ENCODE measurements at places on chromosomes 1 and 21.

DNA sequence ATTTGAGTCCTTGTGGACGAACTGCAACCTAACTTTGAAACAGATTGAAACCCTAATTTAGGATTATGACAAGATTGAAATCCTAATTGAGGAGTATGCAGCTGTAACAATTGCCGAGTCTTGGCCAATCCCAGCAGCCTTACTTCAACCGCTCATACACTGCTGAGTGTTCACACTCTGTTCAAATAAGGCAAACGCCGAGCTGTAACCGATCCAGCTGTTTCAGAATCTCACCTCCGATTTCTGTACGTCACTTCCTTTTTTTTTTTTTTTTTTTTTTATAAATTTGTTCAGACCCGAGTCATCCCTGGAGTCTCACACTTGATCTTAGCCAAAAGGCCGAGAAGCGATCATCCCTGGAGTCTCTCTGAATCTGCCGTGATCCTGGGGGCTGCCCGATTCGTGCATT lies 22.3 kb upstream of the ATP5PO start:
- H3K4me1 ChIP-seq = no peaks in the 10 kb centered on the region
- no peak overlapping the region for H3K4me3 ChIP-seq
- DNase-seq = no peak
- H3K27me3 ChIP-seq = no peaks in the 10 kb centered on the region

DNA sequence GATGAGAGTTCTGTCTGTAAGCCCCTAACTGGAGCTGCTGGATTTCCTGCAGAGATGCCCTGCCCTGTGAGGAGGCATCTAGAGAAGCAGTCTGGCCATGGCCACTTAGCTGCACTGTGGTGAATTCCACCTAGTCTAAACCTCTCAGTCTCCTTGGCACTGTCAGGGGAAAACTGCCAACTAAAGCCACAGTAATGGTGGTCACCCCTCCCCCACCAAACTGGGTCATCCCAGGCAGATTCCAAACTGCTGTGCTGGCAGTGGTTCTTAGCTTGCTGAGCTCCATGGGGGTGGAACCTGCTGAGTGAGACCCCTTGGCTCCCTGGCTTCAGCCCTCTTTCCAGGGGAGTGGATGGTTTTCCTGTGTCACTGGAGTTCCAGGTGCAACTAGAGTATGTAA lies 740.6 kb downstream of the RWDD3 start:
- H3K36me3 ChIP-seq = no peaks in the 10 kb centered on the region
- no peak overlapping the region for H3K4me3 ChIP-seq
- H3K4me1 ChIP-seq = no peaks in the 10 kb centered on the region
- H3K27ac ChIP-seq = no peak overlapping the region
- H3K27me3 ChIP-seq = no peaks in the 10 kb centered on the region
- peak; percentile 52 for DNase-seq

DNA sequence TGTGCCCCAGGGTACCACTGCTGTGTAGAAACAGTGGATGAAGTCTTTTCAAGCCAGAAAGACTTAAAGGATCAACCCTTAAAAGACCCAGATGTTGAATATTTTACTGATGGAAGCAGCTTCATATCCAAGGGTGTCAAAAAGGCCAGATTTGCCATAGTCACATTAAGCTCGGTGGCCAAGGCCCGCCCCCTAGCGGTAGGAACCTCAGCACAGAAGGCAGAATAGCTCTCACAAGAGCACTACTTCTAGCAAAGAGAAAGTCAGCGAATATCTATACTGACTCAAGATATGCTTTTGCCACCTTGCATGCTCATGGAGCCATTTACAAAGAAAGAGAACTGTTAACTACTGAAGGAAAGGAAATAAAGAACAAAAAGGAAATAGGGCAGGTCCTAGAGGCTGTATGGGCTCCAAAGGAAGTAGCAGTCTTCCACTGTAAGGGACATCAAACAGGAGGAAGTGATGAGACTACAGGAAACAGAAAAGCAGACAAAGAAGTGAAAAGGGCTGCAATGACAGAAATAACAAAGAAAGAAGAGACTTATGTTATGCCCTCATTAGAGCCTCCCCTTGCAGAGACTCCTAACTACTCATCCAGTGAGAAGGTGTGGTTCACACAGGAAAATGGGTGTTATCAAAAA lies 90.5 kb downstream of the LIPI start:
- peak; percentile 56 for DNase-seq
- no peaks in the 10 kb centered on the region for H3K27me3 ChIP-seq
- H3K36me3 ChIP-seq = no peaks in the 10 kb centered on the region
- H3K4me3 ChIP-seq = no peak overlapping the region
- H3K27ac ChIP-seq = no peak overlapping the region
- H3K4me1 ChIP-seq = no peaks in the 10 kb centered on the region

DNA sequence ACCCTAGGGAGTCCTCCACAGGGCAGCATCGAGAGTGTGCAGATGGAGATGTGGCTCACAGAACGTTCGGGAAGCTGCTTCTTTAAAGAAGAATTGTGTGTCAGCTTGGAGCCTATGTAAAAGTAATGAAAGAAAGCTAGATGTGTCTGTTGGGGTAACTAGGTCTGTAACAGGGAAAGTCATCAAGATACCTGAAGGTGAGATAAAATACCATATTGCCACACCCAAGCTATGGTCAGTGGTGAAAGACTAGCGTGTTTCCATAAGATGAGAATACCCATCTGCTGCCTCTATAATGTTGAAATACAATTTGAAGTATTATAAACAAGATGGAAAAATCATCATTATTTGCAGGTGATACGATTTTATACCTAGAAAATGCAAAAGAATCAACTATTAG lies 17.5 kb downstream of the RCAN1 start:
- no peak overlapping the region for H3K4me3 ChIP-seq
- H3K4me1 ChIP-seq = no peaks in the 10 kb centered on the region
- H3K27ac ChIP-seq = no peak overlapping the region
- no peaks in the 10 kb centered on the region for H3K27me3 ChIP-seq
- no peaks in the 10 kb centered on the region for H3K36me3 ChIP-seq

DNA sequence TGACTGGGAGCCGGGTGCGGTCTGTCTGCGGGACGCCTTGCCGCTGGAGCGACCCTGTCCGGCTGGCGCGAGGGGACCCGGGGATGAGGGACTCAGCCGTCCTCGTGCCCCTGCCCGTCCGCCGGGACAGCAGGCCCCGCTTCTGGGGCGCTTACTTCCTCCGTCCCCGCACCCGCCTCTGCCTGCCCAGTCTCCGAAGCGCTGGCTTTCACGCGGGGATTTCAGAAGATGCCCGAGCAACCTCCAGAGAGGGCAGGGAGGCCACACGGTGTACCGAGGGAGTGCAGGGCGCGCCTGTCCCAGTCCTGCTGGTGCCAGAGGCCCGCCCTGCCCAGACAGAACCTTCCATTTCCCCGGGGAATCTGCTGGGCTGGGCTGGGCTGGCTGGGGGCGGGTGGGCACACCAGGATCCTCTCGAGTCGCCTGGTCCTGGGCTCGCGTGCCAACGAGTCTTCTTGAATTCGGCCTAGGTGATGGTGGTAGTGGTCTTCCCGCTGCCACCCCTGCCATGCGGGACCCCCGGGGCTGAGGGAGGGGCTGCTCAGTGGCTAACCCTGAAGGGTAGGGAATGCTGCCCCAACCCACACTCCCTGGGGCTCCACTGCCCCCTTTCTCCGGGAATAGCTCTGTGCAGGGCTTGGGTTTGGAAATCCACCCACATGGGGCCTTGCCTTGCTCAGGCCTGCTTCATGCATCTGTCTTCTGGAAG lies 2.5 kb upstream of the TRPM2 start:
- H3K4me3 ChIP-seq = no peak overlapping the region
- H3K27me3 ChIP-seq = no peaks in the 10 kb centered on the region
- no peaks in the 10 kb centered on the region for H3K36me3 ChIP-seq
- H3K27ac ChIP-seq = no peak overlapping the region

DNA sequence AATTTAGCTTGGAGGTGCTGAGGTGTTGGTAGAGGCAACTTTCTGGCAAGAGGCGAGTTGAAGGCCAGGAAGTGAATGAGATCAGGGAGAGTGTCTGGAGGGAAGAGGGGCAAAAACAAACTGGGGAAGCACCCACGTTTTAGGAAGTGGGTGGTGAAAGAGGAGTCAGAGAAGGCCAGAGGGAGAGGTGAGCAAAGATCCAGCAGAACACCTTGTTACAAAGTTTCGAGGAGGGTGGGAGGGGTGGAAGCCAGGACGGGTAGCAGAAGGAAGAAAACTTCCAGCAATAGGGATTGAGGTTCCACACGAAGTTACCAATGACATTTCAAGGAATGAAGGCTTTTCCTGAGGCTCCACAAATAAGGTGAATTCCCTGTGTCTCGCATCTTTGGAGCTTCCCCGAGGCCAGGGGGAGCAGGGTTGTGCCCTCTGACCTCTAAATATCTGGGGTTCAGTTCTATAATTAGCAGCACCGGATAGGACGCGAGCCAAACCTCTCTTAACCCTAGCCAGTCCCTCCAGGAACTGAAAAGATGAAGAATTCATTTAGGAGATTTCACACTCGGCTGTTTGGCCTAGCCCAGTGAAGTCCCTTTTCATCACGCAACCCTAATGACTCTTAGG lies 578 bp upstream of the SESN2 start:
- peaks cover 9% of the 10 kb centered on the region for H3K4me1 ChIP-seq
- no peaks in the 10 kb centered on the region for H3K27me3 ChIP-seq
- no peaks in the 10 kb centered on the region for H3K36me3 ChIP-seq
- no peak for DNase-seq

DNA sequence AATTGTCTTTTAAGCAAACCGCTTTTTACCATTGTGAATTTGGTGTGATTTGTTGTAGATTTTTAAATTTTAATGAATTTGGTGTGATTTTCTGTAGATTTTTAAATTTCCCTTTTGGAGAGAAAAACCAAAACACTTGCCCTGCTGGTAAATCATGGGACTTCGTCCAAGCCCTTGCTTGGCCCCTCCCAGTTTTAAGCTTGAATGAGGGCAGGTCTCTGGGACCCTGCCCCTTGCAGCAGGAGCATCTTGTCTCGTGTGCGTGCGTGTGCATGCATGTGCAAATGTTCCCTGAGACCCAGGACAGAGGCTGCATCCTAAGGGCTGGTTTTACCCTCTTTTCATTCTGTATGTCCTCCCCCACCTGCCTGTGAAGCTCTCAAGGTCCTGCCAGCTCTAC lies 248.6 kb downstream of the GREM2 start:
- H3K4me1 ChIP-seq = no peaks in the 10 kb centered on the region
- no peak overlapping the region for H3K4me3 ChIP-seq
- H3K36me3 ChIP-seq = no peaks in the 10 kb centered on the region
- H3K27ac ChIP-seq = no peak overlapping the region
- DNase-seq = peak; percentile 6
- no peaks in the 10 kb centered on the region for H3K27me3 ChIP-seq

GRCh38 chr1:202189918-202190715 lies 3.5 kb upstream of the LGR6 start:
- H3K27me3 ChIP-seq = peaks cover 17% of the 10 kb centered on the region
- no peaks in the 10 kb centered on the region for H3K4me1 ChIP-seq
- H3K36me3 ChIP-seq = no peaks in the 10 kb centered on the region
- no peak overlapping the region for H3K27ac ChIP-seq

DNA sequence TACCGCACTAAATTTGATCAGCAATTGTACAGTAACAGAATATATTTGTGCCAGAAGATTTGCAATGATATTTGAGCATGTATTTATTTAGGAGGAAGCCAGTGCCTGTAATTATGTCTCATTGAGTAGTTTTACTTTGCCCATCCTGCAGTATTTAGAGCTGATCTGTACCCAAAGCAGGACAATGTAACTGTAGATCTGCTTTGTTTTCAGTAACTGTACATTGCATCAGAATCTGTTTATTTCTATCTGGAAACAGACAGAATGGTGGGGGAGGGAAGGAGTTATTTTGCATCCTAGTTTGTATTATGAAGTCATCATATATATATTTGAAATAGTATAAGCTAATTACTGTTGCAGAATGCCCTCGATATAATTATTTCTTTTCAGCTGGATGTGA lies 36.2 kb upstream of the LRRC8C start:
- H3K27me3 ChIP-seq = no peaks in the 10 kb centered on the region
- H3K27ac ChIP-seq = no peak overlapping the region
- DNase-seq = no peak
- H3K4me1 ChIP-seq = no peaks in the 10 kb centered on the region

DNA sequence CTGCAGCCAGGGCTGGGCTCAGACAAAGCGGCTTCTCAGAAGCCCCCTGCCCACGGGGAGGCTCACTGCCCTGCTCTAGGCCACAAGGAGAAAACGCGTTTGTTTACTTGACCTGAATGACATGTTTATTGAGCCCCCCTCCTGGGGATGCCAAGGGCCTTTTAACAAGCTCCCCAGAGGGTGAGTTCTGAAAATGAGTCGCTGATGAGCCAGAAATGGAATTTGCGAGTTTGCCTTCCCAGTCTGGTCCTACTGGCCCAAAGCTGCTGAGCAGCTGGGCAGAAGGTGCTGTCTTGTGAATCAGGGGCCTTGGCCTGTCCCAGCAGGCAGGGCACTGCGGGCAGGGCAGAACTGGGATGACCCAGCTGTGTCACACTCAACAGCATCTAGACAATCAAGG lies 120.6 kb downstream of the SYF2 start:
- no peaks in the 10 kb centered on the region for H3K36me3 ChIP-seq
- H3K27me3 ChIP-seq = no peaks in the 10 kb centered on the region
- DNase-seq = no peak
- H3K4me3 ChIP-seq = no peak overlapping the region
- no peaks in the 10 kb centered on the region for H3K4me1 ChIP-seq

DNA sequence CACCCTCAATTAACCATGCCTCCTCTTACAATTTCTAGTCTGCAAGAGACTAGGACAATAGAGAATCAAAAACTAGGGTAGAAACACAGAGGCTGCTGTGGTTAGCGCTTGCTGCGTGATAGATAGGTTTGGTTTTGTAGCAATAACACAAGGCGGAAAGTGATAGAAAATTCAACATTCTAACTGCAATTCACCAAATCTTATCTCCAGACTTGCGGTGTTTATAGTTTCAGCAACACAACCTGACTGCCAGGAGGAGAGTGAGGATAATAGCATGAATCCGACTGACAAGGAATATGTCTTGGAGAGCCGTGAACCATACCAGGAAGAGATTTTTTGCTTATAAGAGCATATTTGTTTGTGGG lies 30.7 kb upstream of the IFNAR2 start:
- no peak overlapping the region for H3K4me3 ChIP-seq
- H3K27me3 ChIP-seq = no peaks in the 10 kb centered on the region
- no peak overlapping the region for H3K27ac ChIP-seq
- H3K36me3 ChIP-seq = no peaks in the 10 kb centered on the region
- H3K4me1 ChIP-seq = no peaks in the 10 kb centered on the region

- H3K27ac ChIP-seq = no peak overlapping the region
- no peak for DNase-seq
- H3K4me3 ChIP-seq = no peak overlapping the region
- no peaks in the 10 kb centered on the region for H3K4me1 ChIP-seq
- H3K36me3 ChIP-seq = no peaks in the 10 kb centered on the region
Observed at GRCh38 chr1:2856066-2856390, 54.5 kb upstream of the TTC34 start.

GRCh38 chr1:204127597-204128242 lies 24.1 kb downstream of the ETNK2 start:
- peak; percentile 76 for DNase-seq
- peaks cover 3% of the 10 kb centered on the region for H3K4me1 ChIP-seq
- no peak overlapping the region for H3K27ac ChIP-seq
- H3K36me3 ChIP-seq = peaks cover 11% of the 10 kb centered on the region

DNA sequence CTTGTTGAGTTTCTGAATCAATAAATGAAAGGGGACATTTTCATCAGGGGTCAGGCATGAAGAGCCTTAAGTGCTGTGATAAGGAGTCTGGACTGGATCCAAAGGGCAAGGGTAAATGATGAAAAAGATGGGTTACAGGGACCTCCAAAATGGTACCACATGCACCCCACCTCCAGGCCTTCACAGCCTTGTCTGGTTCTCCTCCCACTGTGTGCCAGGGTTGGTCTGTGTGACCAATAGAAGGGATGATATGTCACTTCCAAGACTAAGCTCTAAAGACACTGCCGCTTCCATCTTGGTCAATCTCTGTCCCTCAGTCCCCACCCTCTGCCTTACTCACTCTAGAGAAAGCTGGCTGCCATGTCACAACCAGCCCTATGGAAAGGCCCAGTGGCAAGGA lies 140.6 kb downstream of the ZNF281 start:
- no peaks in the 10 kb centered on the region for H3K4me1 ChIP-seq
- no peak for DNase-seq
- no peaks in the 10 kb centered on the region for H3K36me3 ChIP-seq
- H3K27ac ChIP-seq = no peak overlapping the region
- H3K4me3 ChIP-seq = no peak overlapping the region
